ENCODE measurements at places on chromosomes 4 and X.

DNA sequence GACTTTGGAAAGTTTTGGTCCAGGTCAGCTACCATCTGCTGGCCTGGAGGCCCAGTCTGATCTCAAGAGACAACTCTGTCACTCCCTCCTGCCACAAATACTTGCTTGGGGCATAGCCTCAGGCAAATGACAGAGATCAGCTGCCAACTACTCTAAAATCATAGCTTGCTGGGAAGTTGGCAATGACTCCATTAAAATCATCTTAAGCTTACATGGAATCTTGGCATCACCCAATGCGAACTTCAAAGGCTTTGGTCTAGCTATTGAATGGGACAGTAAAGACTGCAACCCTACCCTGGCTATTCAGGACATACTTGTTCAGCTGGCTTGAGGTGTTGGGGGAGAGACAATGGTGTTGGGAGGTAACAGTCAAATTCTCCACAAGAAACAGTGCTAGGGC lies 7.0 kb upstream of the USO1 start:
- no peak for DNase-seq

- peak; percentile 74 for DNase-seq
Measured at GRCh38 chr4:8201321-8201781, 2.3 kb downstream of the SH3TC1 start.

DNA sequence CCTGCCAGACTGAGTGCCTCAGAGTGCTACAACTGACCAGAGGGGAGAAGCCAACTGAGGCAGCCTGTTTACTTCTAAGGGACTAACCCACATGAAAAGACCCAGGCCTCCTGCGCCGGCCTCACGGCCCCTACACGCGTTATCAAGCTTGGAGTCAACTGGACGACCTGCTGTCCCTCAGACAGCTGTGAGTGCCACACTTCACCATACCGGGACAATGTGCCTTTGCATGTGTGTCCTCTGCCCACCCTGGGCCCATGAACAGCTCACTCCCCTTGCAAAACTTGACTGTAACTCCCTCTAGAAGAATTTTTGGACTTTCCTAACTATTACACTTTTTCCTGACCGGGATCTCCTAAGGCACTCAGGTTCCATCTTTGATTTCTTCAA lies 1.8 kb downstream of the NOP14 start:
- no peak for DNase-seq

GRCh38 chrX:45761920-45762319 lies 561.2 kb upstream of the DIPK2B start:
- no peak for DNase-seq

DNA sequence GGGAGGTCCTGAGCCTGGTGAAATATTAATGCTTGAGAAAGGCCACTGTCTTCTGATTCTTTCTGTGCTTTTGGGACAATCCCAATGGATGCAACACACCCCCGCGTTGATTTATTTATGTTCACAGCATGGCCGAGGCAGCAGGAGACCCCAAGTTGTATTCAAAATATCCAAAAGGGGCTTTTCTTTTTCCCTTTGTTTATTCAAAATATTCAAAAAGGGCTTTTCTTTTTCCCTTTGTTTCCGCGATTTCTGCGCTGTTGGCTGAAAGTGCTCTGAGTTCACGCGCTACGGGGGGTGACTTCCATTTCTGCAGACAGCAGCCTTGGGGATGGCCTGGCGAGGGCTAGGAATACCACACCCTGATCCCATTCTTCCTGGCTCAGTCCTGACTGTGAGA lies 59.5 kb upstream of the PPP2R3B start:
- no peak for DNase-seq

GRCh38 chrX:38638952-38639529 lies 77.7 kb downstream of the TSPAN7 start:
- DNase-seq: no peak

DNA sequence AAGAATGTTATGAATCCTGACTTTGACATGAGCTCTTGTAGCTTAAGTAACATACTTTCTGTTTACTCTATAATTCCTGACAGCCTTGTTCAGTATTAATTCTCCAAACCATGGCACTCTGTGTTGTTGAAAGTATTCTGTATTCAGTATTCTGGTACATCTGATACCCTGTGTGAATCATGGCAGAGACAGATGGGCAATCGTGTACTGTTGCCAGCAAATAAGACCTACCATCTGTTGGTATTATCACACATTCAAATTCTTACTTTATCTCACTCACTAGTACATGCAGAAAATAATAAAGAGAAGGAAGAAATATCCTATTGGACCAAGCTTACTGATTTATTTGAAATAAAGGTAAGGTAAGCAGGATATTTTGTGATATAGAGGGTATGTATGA lies 7.9 kb downstream of the MBTPS2 start:
- DNase-seq: no peak

GRCh38 chr4:56655209-56655626 lies 25.9 kb downstream of the HOPX start:
- no peak for DNase-seq

DNA sequence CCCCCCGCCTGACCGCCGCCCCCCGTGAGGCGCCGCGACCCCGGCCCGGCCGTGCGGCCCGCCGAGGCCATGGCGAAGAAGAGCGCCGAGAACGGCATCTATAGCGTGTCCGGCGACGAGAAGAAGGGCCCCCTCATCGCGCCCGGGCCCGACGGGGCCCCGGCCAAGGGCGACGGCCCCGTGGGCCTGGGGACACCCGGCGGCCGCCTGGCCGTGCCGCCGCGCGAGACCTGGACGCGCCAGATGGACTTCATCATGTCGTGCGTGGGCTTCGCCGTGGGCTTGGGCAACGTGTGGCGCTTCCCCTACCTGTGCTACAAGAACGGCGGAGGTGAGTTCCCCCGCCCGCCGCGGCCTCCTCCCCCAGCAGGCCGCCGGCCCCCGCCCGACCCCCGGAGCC lies 780 bp downstream of the SLC6A8 start:
- DNase-seq: no peak

DNA sequence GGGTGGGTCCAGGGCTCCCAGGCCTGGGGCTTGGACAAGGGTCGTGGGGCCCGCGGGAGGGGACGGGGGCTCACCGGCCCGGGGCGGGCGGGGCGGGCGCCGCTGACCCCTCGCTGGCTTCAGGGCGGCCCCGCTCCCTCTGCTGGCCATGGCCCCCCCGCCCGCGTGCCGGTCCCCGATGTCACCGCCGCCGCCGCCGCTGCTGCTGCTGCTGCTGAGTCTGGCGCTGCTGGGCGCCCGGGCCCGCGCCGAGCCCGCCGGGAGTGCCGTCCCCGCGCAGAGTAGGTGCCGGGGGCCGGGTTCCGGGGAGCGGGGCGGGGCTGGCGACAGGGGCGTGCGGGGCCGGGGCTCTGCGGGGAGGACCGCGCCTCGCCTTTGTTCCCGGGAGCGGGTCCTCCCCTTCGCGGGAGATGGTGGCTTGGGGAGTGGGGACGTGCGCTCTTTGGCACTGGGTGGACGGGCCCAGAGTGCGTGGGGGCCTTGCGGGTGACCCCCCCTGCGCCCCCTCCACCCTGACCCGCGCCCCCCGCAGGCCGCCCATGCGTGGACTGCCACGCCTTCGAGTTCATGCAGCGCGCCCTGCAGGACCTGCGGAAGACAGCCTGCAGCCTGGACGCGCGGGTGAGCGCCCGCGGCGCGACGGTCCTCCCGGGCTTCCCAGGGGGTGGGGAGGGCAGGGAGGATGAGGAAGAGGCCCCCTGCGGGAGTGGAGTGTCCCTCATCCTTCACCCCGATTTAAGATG lies 16.8 kb upstream of the NAT8L start:
- DNase-seq: peak; percentile 36

DNA sequence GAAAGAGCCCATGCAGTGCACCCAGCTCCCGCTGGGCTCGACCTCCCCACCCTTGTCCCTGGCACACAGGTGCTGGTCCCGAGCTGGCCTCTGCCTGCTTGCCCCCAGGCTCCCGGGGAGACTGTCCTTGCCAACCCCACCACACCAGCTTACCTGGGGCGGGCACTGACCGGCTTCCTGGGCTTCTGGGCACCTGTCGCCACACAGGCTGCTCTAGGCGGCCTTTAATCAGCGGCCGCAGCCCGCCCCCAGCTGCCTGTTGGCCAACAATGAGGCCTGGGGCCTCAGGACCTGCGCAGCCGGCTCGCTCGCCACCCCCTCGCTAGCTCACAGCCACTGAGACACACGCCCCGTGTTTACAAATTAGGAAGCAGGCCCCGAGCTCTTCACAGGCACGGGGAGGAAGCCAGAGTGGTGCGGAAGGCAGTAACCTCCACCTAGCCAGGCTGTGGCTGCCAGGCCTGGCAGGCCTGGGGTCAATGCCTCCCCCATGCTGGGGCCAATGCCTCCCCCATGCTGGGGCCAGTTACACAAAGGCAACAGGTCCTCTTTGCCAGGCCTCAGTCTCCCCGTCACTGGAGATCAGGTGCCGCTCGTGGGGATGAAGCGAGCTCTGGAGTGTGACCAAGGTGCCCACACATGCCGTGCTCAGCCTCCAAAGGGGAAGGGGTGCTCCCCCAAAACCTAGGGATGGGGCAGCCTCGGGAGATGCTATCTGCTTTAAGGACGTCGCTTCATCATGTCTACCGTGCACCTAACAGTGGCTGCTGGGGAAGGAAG lies at the start of gene TREX2:
TREX2 (minus strand) TSS at position 201 of the 780 bp plus-strand sequence. CDS start 626 bp downstream, outside the sequence.
- peak; percentile 12 for DNase-seq

- DNase-seq: peak; percentile 67
Measured at GRCh38 chr4:138348055-138348454, 105.9 kb upstream of the SLC7A11 start.

- DNase-seq: no peak
Measured at GRCh38 chrX:110667706-110668105, 127.9 kb downstream of the CHRDL1 start.

DNA sequence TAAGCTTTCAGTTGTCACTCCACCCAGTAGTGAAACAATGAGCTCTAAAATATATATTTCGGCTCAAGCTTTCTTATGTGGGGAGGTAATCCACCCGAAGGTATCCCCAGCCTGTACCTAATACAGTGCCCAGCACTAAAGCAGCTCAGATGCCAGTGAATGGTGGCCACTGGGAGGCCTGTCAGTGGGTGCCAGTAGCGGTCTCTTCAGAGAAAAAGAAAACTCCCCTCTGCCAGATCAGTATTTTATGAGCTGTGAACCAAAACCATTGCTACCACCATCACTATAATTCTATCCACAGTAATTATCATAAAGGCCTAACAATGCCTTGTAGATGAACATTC lies 835 bp upstream of the NFKB1 start:
- DNase-seq: peak; percentile 52

- no peak for DNase-seq
Measured at GRCh38 chr4:13478707-13479106, 5.4 kb downstream of the RAB28 start.

- no peak for DNase-seq
Measured at GRCh38 chr4:3660086-3660927, 105.9 kb upstream of the ADRA2C start.

- DNase-seq: no peak
Measured at GRCh38 chr4:182219411-182220056, 23.7 kb upstream of the TENM3 start.

DNA sequence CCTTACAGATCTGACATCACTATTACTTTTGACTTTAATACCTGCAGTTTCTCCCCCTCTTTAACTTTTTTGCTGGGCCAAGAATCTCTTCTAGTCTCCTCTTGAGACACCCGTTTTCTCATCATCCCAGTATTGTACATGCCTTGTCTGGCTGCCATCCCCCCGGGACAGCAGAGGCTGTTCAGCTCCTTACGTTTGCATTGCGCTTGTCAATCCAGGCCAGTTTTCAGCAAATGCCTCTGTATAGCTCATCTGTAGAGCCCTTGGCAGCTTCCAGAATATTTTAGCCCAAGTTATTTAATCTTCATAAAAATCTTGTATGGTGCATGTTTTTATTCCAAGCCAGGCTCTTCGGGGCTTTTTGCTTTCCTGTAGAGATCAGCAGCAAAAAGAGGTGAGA lies 22.3 kb upstream of the HOPX start:
- no peak for DNase-seq

- no peak for DNase-seq
Measured at GRCh38 chr4:108107101-108107500, 61.6 kb downstream of the LEF1 start.

GRCh38 chrX:152942077-152942442 lies 44.2 kb downstream of the ZNF185 start:
- no peak for DNase-seq

DNA sequence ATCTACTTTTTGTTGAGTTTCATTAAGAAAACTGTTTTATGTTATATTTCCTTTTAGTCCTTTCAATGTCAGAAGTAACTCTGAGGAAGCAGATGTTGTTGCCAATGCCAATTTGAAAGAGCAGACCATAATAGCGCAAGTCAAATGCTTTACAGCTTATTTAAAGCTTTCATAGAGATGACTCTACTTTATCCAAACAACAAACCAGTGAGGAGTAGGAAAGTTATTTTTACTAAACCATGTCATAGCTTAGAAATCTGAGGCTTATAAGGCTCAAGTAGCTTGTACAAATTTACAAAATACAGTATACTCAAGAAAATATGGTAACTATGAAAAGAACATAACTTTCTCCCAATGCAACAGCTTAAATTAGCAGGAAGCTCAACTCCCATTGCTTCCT lies 40.1 kb upstream of the SPOCK3 start:
- DNase-seq: no peak

- DNase-seq: peak; percentile 6
Measured at GRCh38 chr4:112130906-112131305, 14.3 kb upstream of the FAM241A start.

GRCh38 chr4:30642567-30642966 lies 77.6 kb upstream of the PCDH7 start:
- DNase-seq: no peak

DNA sequence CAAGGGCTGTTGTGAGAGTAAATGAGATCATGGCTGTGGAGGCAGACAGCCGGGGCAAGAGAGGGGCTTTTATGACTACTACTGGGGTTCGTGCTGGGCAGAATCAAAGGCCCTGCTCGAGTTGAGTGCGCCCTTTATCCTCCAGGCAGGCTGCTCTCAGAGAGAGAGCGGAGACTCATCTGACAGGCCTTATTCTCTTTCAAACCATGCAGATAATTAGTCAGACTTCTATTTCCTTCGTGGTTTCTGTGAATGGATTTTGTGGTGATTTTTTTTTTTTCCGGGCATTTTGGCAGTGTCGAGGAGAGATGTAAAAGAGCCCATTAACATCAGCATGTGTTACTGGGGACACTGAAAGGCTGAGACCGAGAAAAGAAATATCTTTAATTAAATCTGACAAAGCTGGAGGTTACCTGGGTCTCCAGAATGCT lies 73.6 kb downstream of the MED28 start:
- DNase-seq: no peak

GRCh38 chr4:31657859-31658570 lies 937.8 kb downstream of the PCDH7 start:
- no peak for DNase-seq

GRCh38 chr4:189787216-189788031 lies 153.2 kb upstream of the FRG1 start:
- peak; percentile 24 for DNase-seq

Data from suppressor macrophage (primary cell).